ENCODE measurements at places on chromosomes 7 and 10.

DNA sequence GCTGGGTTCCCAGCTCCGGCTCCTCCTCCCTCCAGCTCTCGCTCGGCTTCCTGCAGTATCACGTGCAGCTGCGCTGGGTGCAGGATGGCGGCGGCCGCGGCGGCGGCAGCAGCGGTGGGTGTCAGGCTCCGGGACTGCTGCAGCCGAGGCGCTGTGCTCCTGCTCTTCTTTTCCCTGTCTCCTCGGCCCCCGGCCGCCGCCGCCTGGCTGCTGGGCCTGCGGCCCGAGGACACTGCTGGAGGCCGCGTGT is at the start of gene CNNM1:
Gene CNNM1 (plus strand): TSS at position 53 of the 250 bp plus-strand sequence. CDS start 32 bp downstream, at position 85.
- DNase-seq = no peak

GRCh38 chr10:5450605-5451384 is 38.4 kb downstream of the NET1 start:
- DNase-seq = no peak

GRCh38 chr7:148277042-148277660 is 313.4 kb upstream of the C7orf33 start:
- DNase-seq = peak; percentile 46

DNA sequence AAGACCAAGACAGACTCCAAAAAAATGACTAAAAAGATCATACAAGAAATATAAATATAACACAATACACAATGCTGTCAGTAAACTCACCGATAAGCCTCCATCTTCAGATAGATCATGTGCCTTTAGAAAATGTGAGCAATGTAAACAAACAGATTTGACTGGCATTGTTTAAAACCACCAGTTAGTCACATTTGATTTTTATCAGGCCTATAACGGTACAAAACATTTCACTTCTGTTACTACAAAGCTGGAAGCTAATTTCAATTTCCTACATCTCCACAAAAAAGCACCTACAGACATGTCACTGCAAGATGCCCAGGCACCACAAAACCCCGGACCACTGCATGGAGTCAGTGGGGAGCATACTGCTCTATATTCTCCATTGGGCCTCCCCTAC is 18.9 kb downstream of the SGMS1 start:
- no peak for DNase-seq

DNA sequence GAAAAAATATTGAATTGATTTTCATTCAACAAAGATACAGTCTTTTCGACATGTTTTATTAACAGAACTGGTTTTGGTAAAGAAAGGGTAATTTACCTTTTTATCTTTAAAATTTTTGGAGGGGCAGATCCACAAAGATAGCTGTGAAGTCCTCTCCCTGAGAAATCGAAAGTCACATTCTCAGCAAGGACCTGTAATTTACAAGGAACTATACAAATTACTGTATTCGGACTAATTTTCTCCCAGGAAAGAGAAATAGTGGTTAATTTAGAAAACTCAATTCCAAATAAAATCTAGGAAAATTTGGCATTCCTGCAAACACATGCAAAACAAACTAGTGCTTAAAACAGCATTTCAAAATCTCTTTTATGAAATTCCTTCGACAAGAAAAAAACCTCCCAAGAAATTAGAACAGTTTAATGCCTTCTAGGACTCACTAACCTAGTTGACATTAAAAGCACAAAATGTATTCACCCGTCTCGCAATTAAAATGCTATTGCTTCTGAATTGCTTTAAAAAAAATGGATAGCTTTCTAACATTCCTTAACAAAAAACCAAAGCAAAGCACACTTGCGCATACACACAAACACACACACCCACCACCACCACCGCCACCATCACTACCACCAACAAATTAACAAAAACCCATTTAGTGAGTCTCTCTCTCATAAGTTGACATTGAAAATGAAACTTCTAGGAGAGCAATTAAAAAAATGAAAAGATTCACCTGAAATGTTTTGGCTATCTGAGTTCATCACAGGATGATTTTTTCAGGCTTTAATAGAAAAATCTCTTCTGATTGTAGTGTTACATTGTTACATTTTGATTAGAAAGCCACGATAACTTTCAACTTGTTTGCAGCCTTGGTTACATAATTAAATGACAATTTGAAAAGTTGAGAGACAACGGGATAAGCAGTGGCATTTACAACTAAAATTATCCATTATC is 4.0 kb upstream of the NKX2-3 start:
- DNase-seq = no peak

GRCh38 chr7:17462131-17462631 is 163.7 kb downstream of the AHR start:
- no peak for DNase-seq

- DNase-seq = no peak
Observed at GRCh38 chr7:154463794-154464193, 411.6 kb downstream of the DPP6 start.

- no peak for DNase-seq
Observed at GRCh38 chr10:56785292-56785691, 424.2 kb upstream of the ZWINT start.

Data from NCI-H1105 (cell line).